NAMALWA (cell line): ENCODE measurements at places on chromosomes 2 and 18.

DNA sequence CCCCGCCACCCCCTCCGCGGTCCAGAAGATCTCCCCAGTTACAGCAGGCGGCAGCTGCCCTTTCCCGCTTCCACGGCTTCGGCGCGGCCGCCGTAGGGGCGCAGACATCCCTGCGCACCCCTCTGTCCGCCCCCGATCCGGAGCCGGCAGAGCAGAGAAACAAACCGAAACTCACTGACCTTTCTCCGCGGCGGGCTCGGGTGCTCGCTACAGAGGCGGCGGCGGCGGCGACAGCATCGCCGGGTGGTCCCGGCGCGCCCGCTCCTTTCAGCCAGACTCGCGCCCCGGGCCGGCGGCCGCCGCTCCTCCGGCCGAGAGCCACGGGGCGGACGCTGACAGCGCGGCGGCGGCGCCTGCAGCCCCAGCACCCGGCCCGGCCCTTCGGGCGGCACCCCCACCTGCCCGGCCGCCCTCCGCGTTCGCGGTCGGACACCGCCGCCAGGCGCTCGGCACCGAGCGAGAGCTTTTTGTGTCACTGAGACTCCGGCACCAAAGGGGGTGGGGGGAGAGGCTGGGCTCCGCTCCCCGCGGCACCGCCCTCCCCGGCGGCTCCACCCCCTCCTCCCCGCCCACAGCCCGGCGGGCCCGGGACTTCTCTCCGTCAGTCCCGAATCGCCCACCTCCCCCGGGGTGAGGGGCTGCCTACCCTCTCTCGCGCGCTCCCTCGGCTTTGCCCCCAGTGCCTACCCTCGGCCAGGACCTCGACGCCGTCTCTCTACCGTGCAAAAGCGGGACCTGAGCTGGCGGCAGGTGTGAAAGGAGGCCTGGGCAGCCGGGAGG, 1.4 kb upstream of the RNF152 start:
- DNase-seq: peak; percentile 8

- DNase-seq: no peak
Observed at GRCh38 chr2:189552991-189553404, 27.6 kb downstream of the SLC40A1 start.

GRCh38 chr2:166539340-166540162, 45.5 kb upstream of the SCN7A start:
- DNase-seq: peak; percentile 81

- DNase-seq: no peak
Observed at GRCh38 chr18:3826021-3826420, 376.0 kb downstream of the TGIF1 start.

- no peak for DNase-seq
Observed at GRCh38 chr2:158778243-158778642, 16.9 kb upstream of the DAPL1 start.

DNA sequence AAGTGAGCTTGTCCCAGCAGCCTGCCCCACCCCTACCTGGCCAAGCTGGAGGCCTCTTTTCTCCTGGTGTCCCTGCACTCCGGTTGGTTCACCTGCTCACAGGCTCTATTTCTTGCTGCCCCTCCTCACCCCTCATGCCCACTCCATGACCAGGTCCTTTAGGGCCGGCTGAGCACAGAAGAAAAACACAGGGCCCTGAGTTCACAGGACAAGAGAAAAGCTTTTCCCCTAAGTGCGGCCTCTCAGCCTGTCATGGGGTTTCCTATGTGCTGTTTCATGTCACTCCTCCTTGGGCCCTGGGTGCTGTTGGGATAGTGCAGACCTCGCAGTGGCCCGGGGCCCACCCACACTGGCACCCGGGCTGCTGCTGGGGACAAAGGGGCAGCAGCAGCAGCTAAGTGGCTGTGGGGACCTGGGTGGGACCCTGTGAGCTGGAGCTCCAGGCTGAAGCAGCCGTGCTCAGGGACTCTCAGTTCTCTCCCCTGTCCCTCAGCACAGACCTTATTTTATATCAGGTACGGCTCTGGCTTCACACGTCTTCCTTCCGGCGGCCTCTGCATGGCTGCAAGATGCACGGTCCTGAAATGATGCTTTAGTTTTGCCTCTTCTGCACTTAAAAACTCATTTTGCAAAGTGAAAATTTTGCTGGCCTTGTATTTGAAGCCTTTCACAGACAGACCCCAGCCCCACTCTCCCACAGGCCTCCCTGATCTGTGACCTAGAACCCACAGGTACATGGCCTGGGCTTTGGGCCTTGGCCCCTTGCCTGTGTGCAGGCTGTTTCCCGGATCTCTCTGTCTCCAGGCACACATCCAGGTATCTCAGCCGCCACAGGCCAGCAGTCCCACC, 71.8 kb downstream of the SH3RF3 start:
- no peak for DNase-seq

DNA sequence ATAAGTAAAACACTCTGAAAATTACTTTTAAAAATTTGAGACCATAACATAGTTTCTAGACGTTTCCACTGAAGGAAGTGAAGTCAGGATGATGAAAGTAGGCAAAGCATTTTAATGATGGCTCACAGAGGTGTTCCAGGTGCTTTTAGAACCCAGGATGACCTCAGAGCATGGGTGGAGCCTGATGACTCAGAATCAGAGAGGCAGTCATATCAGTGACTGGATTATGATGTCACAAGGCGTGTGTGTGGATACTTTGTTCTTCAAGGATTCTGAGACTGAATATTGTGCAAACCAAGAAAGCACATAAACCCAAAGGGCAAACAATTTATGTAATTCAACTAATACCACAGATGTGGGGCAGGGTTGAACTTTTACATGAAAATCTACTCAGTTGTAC, 208.0 kb upstream of the FBXO11 start:
- peak; percentile 30 for DNase-seq

- DNase-seq: no peak
Observed at GRCh38 chr2:64620661-64621060, 33.1 kb downstream of the SERTAD2 start.

- no peak for DNase-seq
Observed at GRCh38 chr2:71340176-71340575, 8.6 kb downstream of the ZNF638 start.

DNA sequence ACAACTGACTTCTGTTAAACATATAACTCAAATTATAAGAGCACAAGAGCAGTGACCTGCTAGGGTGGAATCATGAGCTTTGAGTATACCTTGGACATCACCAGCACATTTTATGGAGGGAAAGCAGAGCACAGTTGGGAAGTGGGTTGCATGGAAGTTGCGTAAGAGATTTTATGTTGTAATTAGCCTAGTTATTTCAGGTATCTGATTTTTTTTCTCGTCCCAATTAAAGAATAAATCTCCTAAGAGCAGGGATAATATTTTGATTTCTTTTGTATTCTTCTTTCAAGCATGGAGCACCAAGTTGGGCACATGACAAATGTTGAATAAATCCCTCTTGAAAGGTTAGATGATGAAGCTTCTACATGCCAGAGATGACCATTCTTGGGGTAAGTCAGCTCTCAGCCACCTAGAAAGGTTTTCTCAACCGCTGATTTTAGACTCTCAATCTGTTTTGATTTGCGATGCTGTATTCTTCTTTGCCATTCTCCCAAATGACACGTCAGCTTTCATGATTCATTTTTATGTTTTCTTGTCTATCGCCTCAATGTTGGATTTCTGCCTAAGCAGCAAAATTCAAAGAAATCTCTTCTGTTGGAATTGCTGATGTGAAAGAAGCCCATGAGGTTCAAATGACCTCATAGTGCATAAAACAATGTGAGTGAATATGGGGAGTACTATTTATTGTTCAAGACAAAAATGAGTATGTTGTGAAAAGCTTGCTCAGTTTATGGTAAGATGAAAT, 15.3 kb upstream of the FN1 start:
- DNase-seq: no peak

DNA sequence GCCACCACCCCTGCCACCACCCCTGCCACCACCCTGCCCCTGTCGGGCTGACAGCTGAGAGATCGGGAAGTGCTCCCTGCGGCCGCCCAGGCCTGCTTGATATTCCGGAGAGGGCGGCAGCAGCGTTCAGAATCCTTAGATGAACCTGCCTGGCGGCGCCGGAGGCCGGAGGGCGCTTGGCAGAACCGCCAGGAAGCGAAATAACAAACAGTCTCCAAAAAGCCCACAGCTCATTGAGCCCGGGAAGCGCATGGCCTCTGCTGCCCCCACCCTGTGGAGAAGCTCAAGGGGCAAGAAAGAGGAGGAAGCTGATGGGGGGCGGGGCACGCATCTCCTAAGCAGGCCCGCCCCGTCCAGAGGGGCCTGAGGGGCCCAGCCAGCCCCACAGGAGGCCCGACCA, 92.2 kb upstream of the MBOAT2 start:
- DNase-seq: no peak

DNA sequence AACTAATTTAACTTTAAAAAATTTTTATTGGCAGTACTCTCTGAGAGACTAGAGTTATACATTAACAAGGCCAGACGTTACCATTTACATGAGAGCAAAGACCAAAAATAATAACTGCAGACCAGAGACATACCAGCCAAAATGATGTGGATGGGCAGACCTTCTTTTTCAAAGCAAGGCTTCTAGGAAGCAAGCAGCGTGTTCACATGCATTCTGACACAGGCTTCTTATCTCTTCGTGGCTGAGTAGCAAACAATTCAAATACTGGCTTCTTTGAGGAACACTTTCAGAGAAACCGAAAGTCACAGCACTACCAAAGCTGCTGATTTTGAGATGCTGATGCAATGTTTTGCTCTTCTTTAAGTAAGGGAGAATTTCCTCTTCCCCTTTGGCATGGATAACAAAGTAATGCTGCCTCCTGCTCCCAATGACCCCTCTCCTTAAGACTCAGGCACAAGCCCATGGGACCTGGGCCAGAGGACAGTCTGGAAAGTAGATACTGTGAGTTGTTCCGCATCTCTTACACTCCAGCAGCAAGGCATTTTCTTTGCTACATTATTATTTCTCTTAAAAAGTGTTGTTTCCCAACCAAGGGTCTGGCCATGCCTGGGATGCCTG, 181.9 kb downstream of the MREG start:
- no peak for DNase-seq

GRCh38 chr2:197426723-197427603, 7.9 kb downstream of the SF3B1 start:
- no peak for DNase-seq

- no peak for DNase-seq
Observed at GRCh38 chr2:177810906-177811305, 261.7 kb downstream of the PDE11A start.

- no peak for DNase-seq
Observed at GRCh38 chr2:216242365-216242764, 129.9 kb downstream of the MARCHF4 start.

- no peak for DNase-seq
Observed at GRCh38 chr2:10285191-10285555, 17.5 kb upstream of the HPCAL1 start.

DNA sequence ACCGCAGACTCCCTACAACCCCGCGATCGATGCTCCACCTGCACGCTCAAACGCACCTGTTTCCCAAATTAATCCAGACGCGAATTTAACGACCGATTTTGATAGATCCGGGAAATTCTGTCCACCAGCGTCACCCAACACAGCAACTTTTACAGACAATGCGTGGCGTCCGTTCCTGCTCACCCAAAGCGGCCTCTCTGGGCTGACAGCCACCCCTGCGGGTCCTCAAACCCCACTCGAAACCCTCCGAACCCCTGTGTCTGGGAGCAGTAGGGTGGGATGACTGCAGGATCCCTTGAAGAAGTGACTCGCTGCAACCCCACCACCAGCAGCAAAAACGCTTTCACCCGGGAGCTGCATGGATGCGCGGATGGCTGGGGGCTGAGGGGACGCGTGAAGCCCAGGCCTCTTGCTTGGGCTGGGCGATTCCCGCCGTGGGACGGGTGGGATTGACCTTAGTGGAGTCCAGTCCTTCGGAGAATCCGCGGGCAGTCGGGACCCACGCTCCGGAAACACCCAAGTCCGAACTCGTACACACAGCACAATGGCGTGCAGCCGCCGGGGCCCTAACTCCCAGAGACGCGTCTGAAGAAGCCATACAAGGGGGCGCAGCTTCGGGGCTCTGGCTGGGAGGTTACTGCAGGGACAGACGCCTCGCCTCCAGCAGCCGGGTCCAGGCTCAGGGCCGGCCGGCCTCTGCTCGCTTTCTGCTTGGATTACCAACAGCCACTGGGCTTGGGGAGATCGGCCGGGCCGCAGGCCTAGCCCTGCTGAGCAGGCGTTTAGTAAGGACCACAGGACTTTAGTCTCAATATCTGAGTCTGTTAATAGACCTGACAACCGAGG, 31.1 kb upstream of the ATP6V1B1 start:
- no peak for DNase-seq

DNA sequence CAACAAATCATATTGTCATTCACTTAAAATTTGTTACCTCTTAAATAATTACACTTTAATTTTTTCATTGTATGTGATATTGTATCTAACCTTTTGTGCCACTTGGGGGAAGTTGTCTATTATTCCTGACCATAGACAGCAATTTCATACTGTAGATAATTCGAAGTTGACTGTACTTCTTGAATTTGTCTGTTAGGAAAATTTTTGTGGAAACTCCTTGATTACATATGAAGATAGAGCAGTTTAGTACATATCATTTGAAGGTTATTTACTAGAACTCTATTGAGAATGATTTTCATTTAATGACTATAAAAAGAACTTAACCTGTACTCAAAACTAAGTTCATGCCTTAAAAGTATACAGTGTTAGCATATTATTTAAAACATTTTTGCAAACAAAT, 5.1 kb downstream of the DYNC1I2 start:
- no peak for DNase-seq

- DNase-seq: peak; percentile 79
Observed at GRCh38 chr2:11129598-11130449, 25.4 kb upstream of the SLC66A3 start.

DNA sequence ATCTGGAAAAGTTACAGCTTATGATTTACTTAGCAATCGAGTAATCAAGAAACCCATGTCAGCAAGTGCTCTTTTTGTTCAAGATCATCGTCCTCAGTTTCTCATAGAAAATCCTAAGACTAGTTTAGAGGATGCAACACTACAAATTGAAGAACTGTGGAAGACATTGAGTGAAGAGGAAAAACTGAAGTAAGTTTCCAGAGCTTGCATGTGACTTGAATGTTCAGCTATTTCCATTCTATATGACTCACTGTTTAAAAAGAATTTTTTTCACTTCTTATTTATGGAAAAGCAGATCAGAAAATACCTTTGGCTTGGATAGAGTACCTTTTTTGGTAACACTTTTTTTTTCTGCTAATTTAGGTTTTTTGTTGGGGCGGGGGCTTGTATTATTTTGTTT, 70.7 kb downstream of the PMS1 start:
- no peak for DNase-seq

DNA sequence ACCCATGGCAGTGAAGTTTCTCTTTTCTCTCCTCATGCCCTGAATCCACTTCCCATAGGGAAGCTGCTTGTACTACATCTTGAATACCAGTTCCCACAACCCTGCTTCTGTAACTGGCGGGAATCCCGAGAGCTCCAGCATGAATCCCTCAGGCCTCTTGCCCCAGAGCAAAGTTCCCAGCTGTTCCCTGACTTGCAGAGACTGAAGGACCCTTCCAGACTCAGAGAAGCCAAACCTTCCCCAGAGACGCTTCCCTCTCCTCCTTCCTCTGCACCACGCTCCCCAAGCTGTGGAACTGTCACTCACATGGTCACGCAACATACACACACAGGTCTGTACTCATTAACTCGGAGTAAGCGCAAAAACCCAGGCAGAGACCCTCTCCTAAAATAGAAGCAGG, 26.4 kb downstream of the TRAPPC12 start:
- DNase-seq: no peak

- no peak for DNase-seq
Observed at GRCh38 chr18:35139517-35139916, 98.3 kb downstream of the MAPRE2 start.
